Foreskin fibroblast (primary cell): ENCODE measurements at places on chromosomes 12 and 14.

DNA sequence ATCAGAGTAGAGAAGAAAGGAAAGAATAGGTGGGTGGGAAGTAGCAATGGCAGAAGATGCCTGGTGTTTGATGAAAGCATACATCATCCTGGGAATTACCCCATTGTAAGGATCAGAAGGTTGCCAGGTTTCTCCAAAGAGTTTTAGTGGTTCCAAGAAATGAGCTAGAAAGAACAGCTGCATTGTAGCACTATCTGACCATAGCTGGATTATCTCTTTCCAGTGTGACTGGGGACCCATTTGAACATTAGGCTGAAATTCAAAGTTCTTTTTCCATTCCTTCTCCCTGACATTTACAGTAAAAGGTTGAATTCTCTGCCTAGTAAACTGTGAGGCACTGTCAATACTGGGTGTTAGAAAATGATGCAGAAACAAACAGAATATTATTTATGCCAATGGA, 244.4 kb downstream of the GALC start:
- DNase-seq = no peak

GRCh38 chr14:99462210-99462609, 18.4 kb downstream of the SETD3 start:
- DNase-seq = no peak

GRCh38 chr12:2101771-2102170, 49.0 kb downstream of the CACNA1C start:
- peak; percentile 9 for DNase-seq

DNA sequence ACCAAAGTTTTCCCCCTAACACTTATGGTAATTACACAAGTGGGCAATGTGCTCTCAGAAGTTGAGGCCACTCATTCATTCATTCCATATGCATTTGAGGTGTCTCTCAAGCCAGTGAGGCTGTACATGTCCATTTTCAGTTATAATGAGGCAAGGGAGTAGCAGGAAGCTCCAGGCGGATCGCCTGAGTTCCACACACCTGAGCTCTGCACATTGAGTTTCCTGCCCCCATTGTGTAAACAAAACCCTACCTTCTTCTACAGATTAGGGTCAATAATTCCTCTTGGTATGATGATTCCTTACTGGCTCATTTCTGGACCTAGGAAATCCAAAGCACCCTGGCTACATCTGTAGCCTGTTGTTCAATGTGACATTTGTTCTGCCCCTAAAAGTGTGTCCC, 555.3 kb downstream of the MED13L start:
- DNase-seq = no peak

DNA sequence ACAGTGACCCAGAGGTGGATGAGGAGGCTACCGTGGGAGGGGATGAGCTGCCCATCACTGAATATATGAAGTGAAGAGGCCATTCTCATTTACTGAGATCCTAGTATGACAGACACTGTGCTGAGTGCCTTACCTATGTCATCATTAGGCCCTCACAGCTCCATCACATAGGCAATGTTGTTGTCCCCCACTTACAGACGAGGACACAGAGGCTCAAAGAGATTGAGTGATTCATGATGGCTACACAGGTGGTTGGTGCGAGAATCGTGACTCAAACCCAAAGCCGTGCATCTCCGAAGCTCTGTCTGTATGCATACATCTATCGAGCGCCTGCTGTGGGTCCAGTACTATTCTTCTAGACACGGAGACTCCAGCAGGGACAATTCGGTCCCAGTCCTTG, 5.9 kb upstream of the CCDC197 start:
- no peak for DNase-seq

GRCh38 chr12:101777978-101778377, 38.7 kb upstream of the SYCP3 start:
- no peak for DNase-seq

- DNase-seq = peak; percentile 92
Measured at GRCh38 chr14:54565785-54566409, 1.0 kb upstream of the SAMD4A start.

DNA sequence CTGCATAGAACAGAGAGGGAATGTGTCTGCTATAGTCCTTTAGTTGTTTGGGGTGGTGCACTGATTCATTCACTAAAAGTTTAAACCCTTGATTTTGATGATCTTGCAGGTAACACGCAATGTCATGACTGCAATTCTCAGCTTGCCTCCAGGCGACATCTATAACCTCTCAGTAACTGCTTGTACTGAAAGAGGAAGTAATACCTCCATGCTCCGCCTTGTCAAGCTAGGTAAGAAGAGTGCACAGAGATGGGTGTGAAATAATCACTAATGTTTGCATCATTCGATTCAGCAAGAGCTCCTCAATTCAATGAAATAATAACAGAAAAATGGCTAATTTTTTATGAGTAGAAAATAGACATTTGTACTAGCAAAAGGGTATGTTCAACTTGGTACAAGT, 203.7 kb downstream of the PTPRO start:
- DNase-seq = no peak

- DNase-seq = no peak
Measured at GRCh38 chr12:65155784-65156183, 13.6 kb upstream of the LEMD3 start.

DNA sequence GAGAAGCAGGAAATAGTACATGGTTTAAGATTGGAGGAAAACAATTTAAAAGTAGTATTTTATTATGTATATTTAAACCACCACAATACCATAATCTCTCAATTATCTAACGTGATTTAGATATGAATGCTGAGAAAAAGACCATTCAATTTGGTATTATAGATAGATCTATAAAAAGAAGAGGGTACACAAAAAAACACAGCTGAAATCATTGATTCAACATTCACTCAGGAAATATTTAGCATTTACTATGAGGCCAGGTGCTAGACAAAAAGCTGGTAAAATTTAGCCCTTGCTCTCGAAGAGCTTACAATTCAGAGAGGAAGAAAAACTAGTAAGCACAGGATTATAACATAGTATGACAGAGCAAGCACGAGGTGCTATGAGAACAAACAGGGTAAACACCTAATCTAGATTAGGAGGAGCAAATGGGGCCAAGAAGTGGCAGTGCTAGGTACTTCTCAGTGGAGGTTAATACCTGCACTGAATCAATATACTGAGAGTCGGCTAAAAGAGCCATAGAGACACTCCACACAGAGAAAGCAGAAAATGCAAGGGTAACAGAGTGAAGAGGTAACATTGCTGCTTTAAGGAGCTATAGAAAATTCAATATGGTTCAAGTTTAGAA, 27.6 kb downstream of the TRIP11 start:
- DNase-seq = no peak

DNA sequence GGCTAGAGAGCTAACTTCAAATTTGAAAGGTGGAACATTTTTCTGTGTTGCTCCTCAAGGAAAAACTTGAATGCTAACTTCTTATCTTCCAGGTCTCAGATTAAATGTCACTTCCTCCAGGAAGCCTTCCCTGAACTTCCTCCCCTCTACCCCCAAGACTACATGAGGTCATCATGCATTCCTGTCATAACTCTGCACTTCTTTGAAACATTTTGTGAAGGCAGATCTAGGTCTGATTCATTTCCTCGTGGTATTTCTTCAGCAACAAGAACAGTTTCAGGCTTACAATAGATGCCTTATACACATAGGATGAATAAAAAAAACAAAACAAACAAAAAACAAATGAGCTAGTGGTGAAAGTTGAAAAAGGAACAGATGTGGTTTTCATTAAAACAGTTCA, 97.1 kb upstream of the SRRM4 start:
- no peak for DNase-seq

DNA sequence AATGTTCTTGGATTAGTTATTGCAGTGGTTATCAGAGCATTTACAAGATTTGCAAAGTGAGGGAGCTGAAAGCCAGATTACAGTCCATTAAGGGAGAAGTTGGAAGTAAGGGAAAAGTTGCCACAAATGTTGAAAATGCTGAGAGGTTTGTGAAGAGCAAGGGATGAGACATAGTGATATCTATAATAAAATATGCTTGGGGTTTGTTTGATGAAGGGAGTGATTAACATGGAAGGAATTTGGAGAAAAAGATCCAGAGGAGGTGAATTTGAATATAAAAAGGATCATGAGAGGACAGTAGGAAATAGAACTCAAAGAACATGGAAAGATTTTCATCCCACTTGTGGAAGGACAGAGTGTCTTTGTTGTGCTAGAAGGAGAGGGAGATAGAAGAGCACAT, 19.3 kb upstream of the CCER1 start:
- peak; percentile 40 for DNase-seq

DNA sequence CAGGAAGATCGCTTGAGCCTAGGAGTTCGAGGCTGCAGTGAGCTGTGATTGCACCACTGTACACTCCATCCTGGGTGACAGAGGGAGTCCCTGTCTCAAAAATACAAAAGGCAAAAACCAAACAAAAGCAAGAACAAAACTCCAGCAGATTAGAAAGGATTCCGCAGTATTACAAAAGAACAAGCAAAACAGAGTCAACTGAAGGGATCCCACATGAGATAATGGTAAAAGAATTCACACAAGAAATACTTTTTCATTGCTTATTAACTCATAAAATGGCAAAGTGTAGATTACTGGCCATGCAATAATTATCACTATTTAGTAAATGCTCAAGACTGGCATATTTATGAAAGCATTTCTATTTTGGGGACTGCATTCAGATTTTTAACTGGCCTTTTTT, 35.4 kb downstream of the BEST3 start:
- DNase-seq = no peak

DNA sequence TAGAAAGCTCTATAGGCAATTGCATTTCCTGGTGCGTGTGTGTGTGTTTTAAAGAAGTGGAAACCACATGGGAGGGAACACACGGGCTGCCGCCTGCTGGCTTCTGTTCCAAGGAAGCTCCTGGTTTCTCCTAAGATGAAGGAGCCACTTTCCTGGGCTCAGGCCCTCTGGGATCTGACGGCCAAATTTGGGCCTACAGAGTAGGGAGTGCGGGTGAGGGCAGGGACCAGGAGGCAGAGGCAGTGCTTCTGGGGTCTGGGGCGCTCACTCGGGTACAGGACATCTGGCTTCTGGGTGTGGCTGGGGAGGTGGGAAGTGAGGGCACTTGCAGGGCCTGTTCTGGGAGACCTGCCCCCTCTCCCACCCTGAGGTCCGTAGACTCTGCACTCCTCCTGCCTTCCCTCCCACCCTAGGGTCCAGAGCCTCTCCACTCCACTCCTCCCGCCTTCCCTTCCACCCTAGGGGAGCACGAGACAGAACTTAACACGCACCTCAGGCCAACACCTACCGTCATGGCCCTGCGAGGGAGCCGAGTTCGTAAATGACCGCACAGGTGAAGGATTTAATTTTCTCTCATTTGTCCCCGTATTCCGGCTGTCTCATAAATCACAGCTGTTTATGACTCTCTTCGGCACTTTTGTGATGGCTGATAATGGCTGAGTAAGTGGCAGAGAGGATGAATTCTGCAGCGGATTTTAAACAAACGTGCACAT, 127.7 kb downstream of the KIF26A start:
- no peak for DNase-seq

GRCh38 chr14:100857923-100858837, 32.3 kb downstream of the MEG3 start:
- no peak for DNase-seq

DNA sequence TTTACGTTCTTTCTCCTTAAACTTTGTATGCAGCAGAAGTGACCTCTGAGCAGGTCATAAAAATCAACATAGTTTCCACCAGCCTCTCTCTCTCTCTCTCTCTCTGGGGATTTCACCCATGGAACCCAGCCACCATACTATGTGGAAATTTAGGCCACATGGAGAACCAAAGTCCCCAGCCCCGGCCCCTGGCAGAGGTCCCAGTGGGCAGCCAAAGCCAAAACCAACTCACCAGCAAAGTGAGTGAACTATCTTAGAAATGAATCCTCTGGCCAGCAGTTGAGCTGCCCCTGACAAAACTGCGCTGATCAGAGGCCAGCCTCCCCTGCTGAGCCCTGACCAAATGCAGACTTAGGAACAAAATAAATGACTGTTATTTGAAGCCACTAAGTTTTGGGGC, 9.2 kb downstream of the DUSP6 start:
- DNase-seq = peak; percentile 12

DNA sequence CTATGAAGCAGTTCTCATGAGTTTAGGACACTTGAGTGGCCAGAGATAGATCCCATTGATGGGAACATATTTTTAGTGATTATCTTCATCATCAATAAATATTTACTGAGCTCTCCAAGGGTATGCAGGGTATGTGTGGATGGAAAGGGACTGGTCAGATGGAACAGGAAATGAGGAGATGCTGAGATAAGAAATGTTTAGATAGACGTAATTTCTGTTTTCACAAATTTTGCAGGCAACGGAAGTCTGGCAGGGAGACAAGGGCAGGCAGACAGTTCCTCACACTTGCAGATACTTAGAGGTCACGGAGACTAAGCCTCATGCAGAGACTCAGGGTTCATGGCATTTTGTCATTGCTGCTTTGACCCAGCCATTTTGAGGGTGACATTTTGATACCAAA, 24.3 kb downstream of the BCL2L14 start:
- DNase-seq = no peak

- DNase-seq = no peak
Measured at GRCh38 chr12:62605981-62606380, 139.4 kb downstream of the MON2 start.

- DNase-seq = no peak
Measured at GRCh38 chr12:111034083-111034885, 113.9 kb upstream of the MYL2 start.

DNA sequence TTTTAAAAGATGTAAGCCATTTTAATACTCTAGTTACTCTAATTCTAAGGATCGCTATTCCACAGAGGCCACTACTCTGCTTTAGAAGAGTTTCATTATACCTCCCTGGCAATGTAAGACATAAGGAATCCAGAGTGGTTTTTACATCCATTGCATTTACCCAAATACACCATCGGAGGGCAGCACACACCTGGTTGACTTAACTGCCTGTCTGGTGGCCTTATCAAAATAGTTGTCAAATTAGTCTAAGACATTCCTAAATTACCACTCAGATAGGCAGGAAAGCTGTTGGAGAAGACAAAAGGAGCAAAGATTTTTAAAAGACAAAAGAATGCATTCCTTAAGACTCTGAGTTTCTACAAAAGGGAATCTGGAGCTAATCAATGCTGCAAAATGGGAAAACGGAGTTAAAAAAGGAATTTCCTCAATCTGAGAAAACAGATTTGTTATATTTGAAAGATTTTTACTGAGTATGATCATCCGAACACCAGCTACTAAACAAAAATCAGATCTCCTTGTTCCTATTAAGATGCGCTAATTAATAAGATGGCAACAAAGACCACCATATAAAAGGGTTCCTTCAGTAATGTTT, 33.8 kb upstream of the FGD4 start:
- peak; percentile 89 for DNase-seq
